ENCODE measurements at places on chromosomes 1 and 21. TPM values are rescaled to one million over a fixed set of nuclear protein-coding genes. Genes with fewer than 3 reads are reported as not detected.

The HORMAD1 gene
- not detected for polyA plus RNA-seq

The FAM167B gene
- 4.1 TPM for polyA plus RNA-seq

The MYOG gene
- polyA plus RNA-seq = not detected

The PRMT6 gene
- 27.7 TPM for polyA plus RNA-seq

The CHI3L1 gene
- polyA plus RNA-seq = 0.64 TPM

The SELL gene
- polyA plus RNA-seq = 3.7 TPM

The OR2AK2 gene
- not detected for polyA plus RNA-seq

The IFI6 gene
- 31.8 TPM for polyA plus RNA-seq

The FMO5 gene
- 11.0 TPM for polyA plus RNA-seq

The CFHR5 gene
- polyA plus RNA-seq = not detected

GRCh38 chr1:156931974-156932710, 11.7 kb downstream of the LRRC71 start:
- no peak for DNase-seq

DNA sequence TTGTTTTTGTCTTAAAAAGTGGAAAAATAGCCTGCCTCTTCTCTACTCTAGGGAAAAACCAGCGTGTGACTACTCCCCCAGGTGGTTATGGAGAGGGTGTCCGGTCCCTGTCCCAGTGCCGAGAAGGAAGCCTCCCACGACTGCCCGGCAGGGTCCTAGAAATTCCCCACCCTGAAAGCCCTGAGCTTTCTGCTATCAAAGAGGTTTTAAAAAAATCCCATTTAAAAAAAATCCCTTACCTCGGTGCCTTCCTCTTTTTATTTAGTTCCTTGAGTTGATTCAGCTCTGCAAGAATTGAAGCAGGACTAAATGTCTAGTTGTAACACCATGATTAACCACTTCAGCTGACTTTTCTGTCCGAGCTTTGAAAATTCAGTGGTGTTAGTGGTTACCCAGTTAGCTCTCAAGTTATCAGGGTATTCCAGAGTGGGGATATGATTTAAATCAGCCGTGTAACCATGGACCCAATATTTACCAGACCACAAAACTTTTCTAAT, 35.0 kb upstream of the TDRD10 start:
- DNase-seq = no peak

- DNase-seq = no peak
These were observed 58.4 kb downstream of the SYF2 start for GRCh38 chr1:25173809-25174340.

GRCh38 chr1:25664357-25665199, 48.0 kb downstream of the MAN1C1 start:
- DNase-seq = no peak

- DNase-seq = no peak
These were observed 114.8 kb upstream of the NCAM2 start for GRCh38 chr21:20883408-20883800.

- DNase-seq = peak; percentile 39
These were observed 122.2 kb upstream of the VAMP3 start for GRCh38 chr1:7648761-7649384.

- no peak for DNase-seq
These were observed 233.9 kb downstream of the DENND1B start for GRCh38 chr1:197541411-197541810.

- DNase-seq = no peak
These were observed 48.8 kb downstream of the ATP5PO start for GRCh38 chr21:33866826-33867225.

GRCh38 chr1:10727751-10728232, 68.7 kb downstream of the CASZ1 start:
- no peak for DNase-seq

- DNase-seq = no peak
These were observed 392.6 kb upstream of the VAMP3 start for GRCh38 chr1:7378346-7379130.

- DNase-seq = no peak
These were observed 2.5 kb upstream of the RCSD1 start for GRCh38 chr1:167627615-167627864.

DNA sequence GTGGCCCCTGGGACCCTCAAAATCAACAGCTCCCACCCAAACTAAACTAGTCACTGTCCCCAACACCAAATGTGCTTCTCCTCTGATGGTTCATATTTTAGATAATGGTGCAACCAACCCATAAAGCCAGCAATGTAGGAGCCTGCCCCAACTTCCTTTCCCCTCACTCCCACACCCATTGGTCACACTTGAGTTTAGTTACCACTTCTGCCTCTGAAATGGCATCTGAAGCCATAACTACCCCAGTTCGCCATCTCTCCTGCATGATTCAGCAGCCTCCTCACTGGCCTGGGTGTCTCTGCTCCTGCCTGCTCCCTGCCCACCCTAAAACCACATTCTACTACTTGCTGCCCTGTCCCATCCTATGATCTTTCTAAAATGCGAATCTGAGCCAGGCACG, 3.4 kb upstream of the CDCP2 start:
- DNase-seq = no peak

- DNase-seq = no peak
These were observed 132.5 kb upstream of the DPT start for GRCh38 chr1:168861421-168862004.

GRCh38 chr21:37435120-37435519, 68.5 kb downstream of the DYRK1A start:
- peak; percentile 86 for DNase-seq

- no peak for DNase-seq
These were observed 48.8 kb upstream of the PRKACB start for GRCh38 chr1:84095308-84095707.

DNA sequence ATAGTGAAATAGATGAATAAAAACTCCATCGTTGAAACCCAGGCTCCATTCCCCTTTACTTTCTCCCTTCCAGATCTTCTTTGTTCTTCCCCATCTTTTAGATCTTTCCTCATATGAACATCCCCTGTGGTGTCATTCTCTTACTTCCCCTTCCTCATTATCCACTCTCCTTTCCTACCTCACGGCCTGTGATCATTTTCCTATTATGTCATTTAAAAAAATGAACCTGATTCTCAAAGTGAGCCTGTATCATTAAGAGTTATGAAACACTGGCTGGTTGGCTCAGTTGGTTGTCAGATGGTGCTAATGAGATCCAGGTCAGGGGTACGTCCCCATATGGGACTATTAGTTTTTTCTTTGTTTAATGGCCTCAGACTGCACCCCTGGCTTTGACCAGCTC, 38.3 kb downstream of the TCEANC2 start:
- DNase-seq = no peak

DNA sequence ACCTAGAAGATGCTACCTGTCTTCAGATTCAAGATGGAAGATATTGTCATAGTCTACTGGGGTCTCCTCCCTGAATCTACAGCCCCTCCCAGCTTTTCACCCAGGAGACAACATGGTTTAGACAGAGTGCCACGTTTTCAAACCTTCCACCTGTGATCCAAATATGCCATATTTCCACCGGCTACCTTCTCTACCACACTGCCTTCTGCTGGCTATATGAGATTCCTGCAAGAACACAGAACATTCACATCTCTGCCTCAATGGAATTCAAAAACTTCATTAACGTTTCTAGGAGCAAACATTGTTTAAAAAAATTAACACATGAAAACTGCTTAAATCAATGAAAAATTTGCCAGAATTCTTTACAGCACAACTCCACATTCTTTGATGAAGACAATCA, 12.9 kb upstream of the LELP1 start:
- no peak for DNase-seq

- no peak for DNase-seq
These were observed 30.8 kb downstream of the DDR2 start for GRCh38 chr1:162663086-162663485.

DNA sequence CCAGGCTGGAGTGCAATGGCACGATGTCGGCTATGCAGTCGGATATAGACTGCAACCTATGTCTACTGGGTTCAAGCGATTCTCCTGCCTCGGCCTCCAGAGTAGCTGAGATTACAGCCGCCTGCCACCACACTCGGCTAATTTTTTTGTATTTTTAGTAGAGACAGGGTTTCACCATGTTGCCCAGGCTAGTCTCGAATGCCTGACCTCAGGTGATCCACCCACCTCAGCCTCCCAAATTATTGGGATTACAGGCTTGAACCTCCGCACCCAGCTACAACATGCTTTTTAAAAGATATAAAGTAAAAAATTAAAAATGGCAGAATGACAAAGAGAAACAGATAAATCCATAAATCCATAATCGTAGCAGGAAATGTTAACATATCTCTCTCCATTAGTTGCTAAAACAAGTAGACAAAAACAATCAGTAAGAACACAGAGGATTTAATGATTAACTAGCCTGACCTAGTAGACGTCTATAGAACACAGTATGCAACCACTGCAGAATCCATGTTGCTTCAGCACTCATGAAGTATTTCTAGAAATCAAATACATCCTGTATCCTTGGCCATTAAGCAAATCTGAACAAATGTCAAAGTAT, 59.9 kb upstream of the SPOCD1 start:
- no peak for DNase-seq

DNA sequence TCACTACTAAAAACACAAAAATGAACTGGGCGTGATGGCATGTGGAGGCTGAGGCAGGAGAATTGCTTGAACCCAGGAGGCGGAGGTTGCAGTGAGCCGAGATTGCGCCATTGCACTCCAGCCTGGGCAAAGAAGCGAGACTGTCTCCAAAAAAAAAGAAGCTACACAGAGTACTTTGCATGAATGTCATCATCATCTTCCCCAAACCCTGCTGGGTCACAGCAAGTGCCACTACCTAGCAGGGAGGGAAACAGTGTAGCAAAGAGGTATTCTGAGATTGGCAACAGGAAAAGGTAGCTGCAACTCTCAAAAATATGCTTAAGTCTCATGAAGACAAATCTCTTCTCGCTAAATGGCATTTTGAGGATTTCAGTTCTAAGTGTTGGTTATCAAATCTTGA, 12.8 kb downstream of the NDC1 start:
- DNase-seq = no peak

DNA sequence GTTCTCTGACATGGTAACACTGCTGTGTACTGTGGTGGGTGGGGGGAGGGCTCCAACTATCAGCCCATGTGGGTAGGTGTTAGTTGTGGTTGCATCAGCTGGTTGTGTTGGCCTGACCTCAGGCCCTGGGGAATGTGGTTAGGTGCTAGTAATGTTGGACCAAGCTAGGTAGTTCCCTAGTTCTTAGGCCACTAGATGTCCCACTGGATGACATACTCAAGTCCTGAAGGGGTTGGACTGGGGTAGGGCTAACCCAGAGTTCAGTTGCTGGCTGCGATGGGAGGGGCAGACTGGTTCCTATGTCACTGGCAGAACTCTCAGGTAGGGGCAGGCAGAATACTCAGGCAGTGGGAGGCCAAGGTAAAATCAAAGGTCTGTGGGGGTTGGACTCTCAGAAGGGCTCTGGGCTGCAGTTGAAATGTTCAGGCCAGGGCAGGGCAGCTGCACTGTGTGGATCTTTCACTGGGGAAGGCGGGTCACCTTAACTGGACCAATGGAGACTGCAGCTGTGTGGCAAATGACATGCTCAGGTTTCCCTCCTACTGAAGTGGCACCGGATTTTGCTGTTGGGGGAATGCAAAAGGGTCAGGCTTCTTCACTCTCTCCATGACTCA, 870.7 kb downstream of the LRRIQ3 start:
- no peak for DNase-seq

- no peak for DNase-seq
These were observed 22.8 kb downstream of the INSL5 start for GRCh38 chr1:66778266-66778665.

DNA sequence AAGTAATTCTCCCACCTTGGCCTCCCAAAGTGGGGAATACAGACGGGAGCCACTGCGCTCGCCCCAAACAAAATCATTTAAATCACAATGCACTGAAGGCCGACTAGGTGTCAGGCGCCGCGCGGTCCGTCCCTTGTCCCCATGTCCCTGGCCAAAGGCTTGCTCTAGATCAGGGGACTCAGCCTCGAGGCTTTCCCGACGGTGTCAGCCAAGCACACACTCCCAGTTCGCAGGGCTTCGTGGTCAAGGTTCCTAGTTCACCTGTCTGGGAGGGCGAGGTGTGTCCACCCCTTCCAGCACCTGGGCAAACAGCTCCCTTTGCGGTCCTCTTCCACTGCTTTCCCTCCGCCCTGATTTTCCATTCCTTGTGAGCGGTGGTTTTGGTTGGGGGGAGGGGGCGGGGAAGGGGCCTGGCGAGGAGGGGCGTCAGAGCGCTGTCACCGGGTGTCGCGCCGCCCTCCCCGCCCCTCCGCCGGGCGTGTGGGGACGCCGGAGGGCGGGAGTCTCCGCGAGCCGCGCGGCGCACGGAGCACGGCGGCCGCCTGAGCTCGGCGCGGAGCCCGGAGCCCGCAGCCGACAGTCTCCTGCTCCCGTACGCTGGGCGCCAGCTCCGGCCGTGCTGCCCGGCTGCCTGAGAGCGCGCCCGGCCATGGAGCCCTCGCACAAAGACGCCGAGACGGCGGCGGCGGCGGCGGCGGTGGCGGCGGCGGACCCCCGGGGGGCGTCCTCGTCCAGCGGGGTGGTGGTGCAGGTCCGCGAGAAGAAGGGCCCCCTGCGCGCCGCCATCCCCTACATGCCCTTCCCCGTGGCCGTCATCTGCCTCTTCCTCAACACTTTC, at the start of gene STUM:
Gene STUM (plus strand): TSS at position 509 of the 838 bp plus-strand sequence. CDS start 141 bp downstream, at position 650.
- no peak for DNase-seq

GRCh38 chr1:53321366-53321765, 6.5 kb downstream of the LRP8 start:
- no peak for DNase-seq

GRCh38 chr1:248047008-248047407, 372 bp downstream of the OR2L3 start:
- DNase-seq = no peak

DNA sequence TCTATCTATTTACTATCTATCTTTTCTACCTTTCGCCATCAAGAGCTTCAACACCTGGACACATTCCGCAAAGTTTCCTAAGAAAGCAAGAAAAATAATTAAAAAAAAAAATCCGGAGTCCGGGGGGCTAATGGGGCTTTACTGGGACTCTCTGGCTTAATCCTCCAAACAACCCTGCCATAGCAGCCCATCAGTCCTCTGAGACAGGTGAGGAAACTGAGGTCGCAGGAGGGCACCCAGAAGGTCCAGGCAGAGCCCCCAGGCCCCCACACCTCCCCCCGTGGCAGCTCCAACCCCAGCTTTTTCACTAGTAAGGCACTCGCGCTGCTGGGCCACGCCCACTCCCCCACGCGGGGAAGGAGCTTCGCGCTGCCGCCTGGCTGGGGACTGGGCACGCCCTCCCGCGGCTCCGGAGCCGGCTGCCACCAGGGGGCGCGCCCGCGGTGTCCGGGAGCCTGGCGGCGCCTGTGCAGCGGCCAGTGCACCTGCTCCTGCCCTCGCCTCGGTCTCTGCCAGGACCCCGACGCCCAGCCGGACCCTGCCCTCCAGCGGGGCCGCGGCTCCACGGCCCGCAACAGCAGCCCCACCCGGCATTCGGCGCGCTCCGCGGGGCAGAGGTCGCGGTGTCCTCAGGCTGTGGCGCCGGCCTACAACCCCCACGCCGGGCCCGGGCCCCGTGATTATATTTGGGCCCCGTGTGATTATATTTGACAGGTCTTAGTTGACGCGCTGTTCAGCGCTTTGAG, 54.1 kb upstream of the SAMD11 start:
- DNase-seq = peak; percentile 33

DNA sequence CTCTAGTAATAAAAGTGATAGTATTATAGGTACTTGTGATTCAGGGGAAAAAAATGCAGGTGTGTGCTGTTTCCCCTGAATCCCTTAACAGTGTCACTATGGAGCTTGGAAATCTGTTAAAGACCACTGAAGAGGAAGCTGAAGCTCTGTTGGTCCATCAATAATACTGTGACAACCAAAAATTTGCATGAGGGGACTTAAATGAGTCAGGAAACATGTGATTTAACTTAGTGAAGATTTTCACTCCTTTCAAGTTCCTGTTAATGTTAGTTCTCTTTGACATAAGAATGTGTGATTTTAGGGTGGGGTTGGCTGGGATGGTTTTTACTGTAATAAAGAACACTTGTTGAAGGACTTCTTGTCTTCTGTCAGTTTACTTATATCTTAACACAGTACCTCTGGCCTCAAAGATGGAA, 32.0 kb downstream of the VANGL2 start:
- no peak for DNase-seq

GRCh38 chr1:109805486-109806165, 41.9 kb upstream of the EPS8L3 start:
- DNase-seq = no peak

Data from right lung (tissue), 10 donors.